ENCODE measurements at places on chromosomes 2 and 18.

- DNase-seq, result no peak
These were observed 206.3 kb downstream of the TSN start for GRCh38 chr2:121961761-121962160.

DNA sequence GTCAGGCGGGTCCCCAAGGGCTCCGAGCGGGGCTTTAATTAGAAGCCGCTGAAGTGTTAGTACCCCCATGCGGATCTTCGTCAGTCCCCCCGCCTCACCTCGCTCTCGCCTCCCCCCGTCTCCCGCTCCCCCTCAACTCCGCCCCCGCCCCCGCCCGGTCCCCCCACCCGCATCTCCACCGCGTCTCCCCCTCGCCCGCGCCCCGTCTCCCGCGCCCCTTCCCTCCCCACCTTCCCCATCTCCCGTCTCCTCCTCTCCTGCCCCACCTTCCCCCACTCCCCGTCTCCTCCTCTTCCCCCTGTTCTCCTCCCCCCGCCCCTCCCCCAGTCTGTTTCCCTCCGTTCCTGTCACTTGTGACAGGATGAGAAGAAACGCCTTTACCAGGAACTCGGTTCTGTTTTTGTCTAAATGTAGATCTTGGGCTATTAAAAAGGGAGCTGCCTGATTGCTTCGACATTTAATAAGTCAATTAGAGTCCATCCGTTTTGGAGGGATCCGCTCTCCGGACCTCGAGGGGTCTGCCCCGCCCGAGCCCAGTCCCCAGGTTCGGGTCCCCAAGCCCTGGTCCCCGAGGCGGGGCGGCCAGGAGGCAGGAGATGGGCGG is 969 bp upstream of the ALKAL2 start:
- no peak for DNase-seq

- no peak for DNase-seq
These were observed 1452.1 kb downstream of the SUCLG1 start for GRCh38 chr2:83006961-83007360.

GRCh38 chr2:60500861-60501260 is 52.6 kb downstream of the BCL11A start:
- no peak for DNase-seq

GRCh38 chr18:49813069-49813318 is 339 bp downstream of the ACAA2 start:
- no peak for DNase-seq

DNA sequence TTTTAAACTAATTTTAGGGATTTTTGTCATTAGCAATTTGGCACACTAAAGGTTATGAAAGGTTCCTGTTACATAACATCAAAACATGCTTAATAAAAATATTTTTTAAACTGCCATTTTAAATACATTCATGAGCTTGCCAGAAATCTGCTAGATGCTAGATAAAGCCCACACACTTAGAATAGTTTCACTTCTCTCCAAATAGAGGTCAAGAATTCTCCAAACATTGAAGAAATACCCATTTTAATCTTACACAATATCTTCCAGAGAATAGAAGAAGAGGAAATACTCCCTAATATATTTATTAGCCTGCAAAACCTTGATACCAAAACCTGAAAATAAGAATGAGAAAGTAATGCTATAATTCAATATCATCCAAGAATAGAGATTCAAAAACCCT is 247.5 kb downstream of the PTH2R start:
- no peak for DNase-seq

DNA sequence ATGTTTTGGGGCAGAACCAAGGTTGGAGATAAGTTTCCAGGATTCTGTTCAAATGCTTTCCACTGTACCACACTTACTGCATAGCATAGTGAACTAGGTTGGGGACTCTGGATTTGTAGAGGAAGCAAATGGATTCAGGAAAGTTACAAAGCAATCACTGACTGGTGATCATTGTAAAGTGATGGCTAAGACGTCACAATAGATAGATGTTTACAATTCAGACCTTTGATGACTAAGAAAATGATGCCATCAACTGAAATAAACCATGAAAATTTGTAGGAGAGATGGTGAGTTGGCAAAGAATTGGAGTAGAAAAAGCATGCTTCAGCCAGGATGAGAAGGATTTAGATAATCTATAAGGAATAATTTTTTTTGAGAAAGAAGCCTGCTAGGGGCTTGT is 178.0 kb downstream of the UBE2E3 start:
- no peak for DNase-seq

GRCh38 chr2:174577967-174578589 is 19.5 kb downstream of the WIPF1 start:
- DNase-seq, result no peak

- no peak for DNase-seq
These were observed 182.3 kb downstream of the KLHL29 start for GRCh38 chr2:23567161-23567756.

- DNase-seq, result no peak
These were observed 105.0 kb downstream of the HAUS1 start for GRCh38 chr18:46209161-46209560.

DNA sequence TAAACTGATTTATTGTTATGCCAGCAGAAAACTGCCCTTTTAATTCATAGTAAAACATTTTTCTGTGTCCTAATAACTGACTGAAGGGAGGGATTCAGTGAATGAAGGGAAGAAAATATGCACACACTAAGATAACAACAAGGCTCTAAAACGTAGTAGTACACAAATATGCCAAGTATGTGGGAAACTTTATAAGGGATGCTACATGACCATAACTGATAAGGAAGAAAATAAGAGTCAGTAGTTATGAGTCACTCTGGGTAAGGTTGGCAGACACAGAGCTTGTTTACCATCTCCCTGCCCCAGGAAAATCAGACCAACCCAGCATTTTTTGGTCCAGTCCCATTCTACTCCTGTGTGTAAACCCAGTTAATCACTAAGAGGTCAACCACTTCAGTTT is 124.2 kb downstream of the RPRM start:
- no peak for DNase-seq

GRCh38 chr18:70028084-70028483 is 80.4 kb upstream of the CD226 start:
- DNase-seq, result no peak

DNA sequence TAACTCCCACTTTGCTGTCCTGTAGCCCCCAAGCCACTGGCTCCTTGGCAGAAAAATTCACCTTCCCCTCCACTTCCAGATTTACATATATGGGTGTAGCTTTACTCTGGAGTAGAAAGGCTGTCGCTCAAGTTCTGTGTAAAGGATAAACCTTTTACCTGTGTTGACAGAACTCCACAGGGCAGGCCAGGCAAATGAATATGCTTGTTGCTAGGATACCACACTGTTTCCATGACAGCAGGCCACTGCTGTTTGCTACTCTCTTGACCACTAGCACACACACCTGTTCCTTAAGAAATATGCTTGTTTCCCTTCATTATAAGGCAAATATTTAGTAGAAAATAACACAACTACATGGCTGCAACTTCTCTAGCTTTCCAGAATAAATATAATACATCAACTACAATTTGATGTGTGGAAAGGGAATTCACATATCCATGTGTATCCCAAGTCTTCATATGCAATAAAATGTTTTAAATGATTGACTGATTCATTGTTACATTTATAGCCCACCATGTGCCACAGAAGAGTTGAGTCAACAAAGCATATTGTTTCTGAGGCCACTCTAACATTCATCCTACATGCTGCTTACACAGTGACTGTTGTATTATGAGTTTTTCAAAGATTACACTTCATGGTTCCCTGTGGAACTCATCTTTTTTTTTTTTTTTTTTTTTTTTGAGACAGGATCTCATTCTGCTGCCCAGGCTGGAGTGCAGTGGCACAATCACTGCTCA is 56.2 kb upstream of the ROCK1 start:
- no peak for DNase-seq

- no peak for DNase-seq
These were observed 59.6 kb downstream of the VIL1 start for GRCh38 chr2:218478544-218478943.

- DNase-seq, result no peak
These were observed 357.1 kb downstream of the EN1 start for GRCh38 chr2:118490330-118490729.

GRCh38 chr2:54958717-54959371 is 91.4 kb downstream of the RTN4 start:
- DNase-seq, result no peak

DNA sequence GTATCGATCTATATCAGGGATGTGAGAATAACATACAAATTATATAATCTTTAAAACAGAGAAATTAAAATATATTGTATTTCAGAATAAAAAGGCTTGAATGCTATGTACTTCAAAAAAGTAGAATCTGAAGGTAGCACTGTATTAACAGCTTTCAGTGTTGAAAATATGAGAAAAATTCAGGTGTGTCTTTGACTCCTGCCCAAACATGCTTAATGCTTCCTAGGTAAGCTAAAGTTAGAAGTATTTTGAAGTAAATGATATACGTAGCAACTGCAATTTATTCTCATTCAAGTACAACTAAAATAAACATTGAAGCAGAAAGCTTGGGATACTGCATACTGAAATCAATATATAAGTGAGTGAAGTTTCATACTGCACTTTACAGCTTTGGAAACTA is 1082.0 kb upstream of the ACVR2A start:
- DNase-seq, result no peak

- DNase-seq, result no peak
These were observed 96.0 kb upstream of the ALKAL2 start for GRCh38 chr2:383888-384287.

DNA sequence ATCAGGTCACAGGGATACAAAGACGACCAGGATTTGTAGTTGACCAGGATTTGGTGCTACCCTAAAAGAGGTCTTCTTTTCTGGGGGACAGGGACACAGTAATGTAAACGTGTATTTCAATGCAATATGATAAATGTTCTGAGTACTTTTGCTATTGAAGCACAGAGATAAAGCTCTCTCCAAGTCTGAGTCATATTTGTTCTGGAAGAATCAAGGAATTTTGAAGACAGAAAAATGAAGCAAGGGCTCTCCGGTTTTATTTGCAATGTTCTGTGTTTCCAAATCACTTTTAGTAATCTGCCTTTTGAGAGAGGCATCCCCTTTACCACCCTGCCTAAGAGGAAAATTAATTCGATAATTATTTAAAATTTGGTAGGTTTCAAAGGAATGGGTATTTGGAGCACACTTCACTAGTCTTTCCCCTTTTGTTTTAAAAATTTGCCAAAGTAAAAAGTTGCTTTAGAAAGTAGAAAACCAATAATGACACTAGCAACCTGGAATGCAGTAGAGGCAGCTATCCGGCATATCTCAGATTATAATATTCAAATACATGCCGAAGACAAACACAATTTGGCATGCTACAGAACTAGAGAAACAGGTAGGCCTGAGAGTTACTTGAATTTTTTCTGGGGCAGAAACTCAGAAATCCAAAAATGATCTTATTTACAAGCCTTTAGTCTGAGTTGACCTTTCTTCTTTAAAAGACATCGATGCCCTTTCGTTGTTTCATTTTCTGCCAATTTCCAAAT is 82.7 kb downstream of the MREG start:
- no peak for DNase-seq

GRCh38 chr2:189199797-189200196 is 20.2 kb upstream of the COL5A2 start:
- no peak for DNase-seq

GRCh38 chr2:119367472-119368099 is 809 bp downstream of the DBI start:
- DNase-seq, result no peak

DNA sequence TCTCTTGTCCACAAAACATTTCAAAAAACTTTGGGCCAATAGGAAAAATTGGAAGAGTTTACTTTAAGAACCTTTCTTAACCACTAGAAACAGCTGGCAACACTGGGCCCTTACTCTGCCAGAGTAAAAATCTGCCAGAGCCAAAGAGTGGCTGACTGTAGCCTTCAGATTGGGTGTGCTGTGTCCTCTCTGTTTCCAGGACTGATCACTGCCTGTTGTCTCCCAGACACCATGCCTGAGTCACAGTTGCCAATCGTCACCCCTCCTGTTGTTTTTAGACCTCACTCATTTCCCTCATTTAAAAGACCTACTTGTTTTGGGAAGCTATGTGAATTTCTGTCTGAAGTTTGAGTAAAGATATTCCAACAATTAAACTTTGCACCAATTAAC is 159.1 kb downstream of the PPP1R1C start:
- DNase-seq, result no peak

GRCh38 chr2:21038403-21039073 is 5.3 kb downstream of the APOB start:
- DNase-seq, result no peak

DNA sequence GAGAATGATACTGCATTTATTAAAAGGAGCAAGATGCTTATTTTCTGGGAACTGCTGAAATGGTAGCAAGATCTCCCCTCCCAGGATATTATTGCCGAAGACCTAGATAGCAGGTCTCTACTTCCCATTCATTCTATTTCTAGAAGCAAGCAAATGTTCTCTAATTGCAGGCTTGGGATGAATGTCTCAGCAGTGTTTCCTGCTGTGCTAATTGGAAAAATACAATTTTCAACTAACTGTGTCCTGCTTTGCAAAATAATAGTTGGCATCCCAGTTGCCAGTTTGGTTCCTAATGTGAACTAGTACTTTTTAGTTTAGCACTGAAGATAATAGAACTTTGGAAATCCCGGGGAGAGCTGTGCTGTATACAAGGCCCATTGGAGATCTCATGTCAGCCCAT is 26.1 kb downstream of the SLC20A1 start:
- no peak for DNase-seq

Measured in NCI-H1436 treated with DMSO at 0.1 percent for 48 hours (cell line).